ENCODE measurements at places on chromosomes 7 and 10. TPM values are rescaled to one million over a fixed set of nuclear protein-coding genes. Genes with fewer than 3 reads are reported as not detected.
A peak's percentile ranks its signal among the peaks of the same experiment; 100 is the strongest.

DNA sequence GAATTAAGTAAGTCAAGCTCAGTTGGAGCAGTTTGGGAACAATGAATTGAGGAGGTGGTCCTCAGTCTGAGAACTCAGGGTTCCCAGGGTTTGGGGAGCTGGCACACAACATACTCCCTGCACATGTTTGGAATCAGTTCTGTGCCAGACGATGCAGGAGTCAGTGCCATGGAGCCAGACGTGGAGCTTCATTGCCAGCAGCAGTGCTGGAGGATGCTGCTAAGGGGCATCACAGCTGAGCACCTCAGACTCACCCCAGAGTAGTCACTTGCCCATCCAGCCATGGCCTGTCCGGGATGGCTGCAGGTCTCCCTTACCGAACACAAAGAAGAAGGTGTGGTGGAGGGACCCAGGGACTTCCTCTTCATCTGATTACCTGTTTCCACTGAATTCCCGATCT lies 7.9 kb downstream of the GIMAP5 start:
- DNase-seq, result no peak

GRCh38 chr7:127514499-127514898 lies 70.9 kb downstream of the GCC1 start:
- DNase-seq, result peak; percentile 28

DNA sequence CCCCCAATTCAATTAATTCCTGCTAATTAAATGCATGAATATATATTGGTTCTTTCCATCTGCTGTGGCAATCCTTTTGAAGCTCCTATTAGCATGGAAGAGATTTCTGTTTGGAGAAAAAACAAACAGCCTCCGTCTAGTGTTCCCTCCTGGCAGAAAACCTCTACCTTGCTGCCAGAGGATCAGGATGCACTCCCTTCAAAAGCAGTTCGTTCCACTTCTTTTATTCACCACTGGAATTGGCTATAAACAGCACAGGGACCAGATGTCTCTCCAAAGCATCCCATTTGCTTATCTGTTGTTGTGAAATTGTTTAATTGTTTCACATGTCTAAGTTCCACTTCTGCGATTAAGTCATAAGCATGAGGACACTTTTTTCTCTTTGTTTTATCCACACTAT lies 77.8 kb upstream of the PTN start:
- DNase-seq, result no peak

- DNase-seq, result no peak
These were observed 22.1 kb downstream of the CEP55 start for GRCh38 chr10:93518531-93518930.

DNA sequence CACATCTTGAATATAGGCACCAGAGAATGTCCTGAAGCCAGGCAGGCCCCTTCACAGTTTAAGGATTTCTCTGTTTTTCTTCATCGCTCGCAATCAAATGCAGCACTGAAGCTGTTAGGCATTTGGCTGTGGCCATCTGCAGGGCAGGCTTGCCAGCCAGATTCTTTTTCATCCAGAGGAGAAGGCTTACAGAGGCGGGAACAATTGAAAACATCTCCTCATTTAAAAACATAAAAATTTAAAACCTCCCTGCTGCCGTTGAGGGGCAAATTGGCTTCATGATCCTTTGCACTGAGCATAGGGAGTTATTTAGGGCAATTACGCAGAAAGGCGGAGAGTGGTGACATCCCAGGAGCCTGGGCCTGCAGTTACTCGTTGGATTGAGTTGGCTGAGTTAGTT lies 500.0 kb downstream of the TYW1 start:
- no peak for DNase-seq

DNA sequence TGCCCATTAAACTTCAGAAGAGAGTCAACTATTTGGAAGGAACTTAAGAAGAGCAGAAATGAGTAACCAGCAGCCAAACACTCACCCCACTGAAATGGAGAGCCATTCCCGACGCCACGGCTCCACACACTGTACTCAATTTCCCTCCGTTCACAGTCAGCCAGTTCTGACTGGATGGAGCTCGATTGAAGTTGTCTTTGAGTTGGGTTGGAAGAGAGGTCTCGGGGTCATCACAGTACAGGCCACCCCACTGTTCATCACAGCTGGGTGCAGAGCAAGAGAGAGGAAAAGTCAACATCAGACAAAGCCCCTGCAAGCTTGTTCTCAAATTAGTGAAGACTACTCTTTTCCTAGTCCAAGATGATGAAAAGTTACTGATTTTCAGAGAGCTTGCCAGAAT lies 75.9 kb upstream of the SLC26A5 start:
- DNase-seq, result no peak

- no peak for DNase-seq
These were observed 7.5 kb upstream of the CNPY1 start for GRCh38 chr7:155553871-155554270.

DNA sequence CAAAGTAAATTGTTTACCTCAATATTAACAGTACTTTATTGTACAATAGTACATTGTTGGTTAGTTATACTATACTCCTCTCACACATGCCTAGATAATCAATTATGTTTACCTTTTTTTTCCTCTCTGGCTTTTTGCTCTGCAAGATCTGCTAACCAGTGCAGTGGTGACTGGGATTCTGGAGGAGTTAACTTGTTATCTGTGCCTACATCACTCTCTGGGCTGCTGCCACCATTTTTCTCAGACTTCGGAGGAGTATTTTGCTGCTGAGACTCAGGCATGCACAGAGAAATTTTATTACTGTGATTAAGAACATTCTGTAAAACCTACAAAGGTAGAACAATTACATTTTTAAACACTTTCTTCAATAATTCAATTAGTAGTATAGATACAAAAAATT lies 59.7 kb downstream of the NRBF2 start:
- no peak for DNase-seq

DNA sequence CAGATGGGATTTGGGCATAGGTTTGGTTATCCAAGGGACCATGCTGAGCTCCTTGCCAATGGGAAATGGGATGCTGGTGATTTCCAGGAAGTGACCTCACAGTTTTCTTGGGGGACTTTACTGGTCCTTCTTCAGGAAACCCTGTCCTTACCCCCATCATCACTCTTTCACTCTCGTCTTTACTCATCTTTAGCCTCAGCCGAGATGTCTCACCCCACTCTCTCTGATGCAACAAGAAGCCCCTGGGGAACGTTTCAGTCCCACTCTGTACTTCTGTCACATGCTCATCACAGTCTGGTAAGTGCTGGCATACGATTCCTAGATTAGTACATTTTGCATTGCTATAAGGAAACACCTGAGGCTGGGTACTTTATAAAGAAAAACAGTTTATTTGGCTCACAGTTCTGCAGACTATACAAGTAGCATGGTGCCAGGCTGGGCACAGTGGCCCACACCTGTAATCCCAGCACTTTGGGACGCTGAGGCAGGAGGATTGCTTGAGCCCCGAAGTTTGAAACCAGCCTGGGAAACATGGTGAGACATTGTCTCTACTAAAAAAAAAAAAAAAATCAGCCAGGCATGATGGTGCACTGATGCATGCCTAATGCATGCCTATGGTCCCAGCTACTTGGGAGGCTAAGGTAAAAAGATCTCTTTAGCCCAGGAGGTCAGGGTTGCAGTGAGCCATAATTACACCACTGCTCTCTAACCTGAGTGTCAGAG lies 63.5 kb upstream of the VKORC1L1 start:
- no peak for DNase-seq

DNA sequence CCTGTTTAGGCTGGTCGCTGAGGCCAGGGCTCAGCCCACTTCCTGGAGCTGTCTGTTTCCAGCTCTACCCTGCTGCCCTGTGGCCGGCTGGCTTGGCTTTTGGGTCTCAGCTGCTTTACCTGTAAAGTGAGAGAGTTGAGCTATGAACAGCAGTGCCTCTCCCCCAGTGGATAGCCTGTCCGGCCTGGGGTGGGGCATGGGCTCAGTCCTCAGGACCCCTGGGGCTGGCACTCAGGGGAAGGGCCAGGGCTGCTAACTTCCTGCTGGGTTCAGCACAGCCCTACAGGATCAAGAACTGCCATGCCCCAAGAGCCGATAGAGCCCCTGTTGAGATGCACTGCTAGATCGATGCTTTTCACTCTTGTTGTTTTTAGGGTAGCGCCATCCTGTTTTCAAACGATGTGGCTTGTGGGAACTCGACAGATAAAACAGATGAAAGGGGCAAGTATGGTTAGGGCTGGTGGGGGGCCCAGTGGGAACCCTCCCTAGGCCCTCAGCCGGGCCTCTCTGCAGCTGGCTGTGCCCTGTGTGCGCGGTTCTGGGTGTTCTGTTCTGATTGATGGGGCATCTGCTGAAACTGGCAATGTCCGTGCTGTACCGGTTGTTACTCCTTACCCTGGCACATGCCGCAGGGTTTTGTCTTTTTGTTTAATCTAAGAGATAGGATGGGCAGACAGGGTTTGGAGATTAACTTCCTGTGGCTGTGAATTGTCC lies 10.0 kb upstream of the SFRP5 start:
- DNase-seq, result no peak

DNA sequence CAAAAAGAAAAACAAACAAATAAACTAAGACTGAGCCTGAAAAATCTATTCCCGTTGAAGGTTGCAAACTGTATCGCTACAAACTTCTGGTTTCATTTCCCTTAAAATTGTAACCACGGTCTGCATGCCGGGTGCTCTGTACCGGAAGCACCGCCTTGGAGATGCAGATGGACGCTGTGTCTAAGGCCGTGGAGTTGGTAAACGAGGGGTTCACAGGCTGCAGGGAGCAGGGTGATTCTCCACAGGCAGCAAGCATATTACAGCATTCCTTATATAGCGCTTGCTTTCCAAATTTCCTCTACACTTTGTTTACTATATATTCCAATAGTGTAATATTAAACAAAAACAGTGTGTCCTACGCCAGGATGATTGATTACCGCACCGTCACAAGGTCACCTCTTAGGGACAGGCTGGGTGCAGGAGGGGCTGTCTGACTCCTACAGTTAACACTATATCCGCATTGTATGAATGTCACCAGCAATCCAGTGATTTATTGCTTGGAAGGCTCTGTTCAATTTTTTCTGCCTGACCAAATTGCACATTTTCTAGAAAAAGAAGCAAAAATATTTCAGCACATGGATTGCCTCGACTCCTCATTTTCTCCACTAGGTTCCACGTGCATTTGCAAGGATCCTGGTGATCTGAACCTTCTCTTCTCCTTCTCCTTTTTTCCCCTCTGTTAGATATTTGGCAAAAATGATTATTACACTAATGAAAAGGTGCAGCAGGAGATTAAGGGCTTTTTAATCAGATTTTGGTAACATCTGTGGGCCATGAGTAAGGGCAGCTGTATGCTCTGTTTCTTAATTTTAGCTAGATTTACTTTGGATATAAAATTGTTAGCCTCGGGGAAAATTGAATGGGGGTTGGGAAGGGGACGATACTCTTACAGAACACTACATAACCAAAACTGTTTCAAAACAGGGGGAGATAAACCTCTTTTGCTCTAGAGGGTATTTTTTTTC lies 325.8 kb upstream of the MGMT start:
- no peak for DNase-seq

- DNase-seq, result peak; percentile 65
These were observed 15.6 kb downstream of the LYZL1 start for GRCh38 chr10:29304264-29304994.

- DNase-seq, result no peak
These were observed 397.5 kb downstream of the CDC14C start for GRCh38 chr7:49321843-49322242.

- no peak for DNase-seq
These were observed 422.0 kb downstream of the CDC14C start for GRCh38 chr7:49346195-49346899.

- DNase-seq, result no peak
These were observed 3.5 kb upstream of the IGF2BP3 start for GRCh38 chr7:23473844-23474093.

DNA sequence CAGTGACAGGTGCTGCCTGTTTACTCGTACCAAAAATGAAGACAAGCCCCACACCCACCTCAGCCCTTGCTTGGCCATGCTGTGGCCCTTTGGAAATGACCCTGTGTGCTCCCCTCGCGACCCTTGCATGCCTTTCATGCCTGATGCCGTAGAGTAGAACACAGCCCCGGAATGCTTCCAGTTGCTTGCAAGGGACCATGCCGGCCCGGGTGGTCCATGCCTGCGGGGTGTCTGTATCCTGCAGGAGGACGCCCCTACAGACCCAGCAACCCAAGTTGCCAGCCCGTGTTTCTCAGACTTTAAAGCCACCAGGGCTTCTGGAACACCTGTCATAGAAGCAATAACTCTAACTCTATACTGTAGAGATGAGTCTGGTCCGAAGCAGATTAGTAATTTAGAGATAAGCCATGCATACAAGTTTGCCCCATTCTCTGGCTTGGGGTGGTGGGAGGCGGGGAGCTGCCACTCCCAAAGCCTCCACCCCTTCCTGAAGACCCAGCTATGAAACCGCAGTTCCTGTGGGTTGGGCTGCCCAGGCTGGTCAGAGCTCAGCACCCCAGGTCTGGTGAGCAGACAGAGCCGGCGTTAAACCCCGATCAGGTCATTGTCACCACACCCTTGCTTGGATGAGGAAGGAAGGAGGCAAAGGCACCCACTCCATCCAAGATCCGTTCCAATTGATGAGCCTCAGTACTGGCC lies 143.5 kb downstream of the ADCY1 start:
- DNase-seq, result no peak

DNA sequence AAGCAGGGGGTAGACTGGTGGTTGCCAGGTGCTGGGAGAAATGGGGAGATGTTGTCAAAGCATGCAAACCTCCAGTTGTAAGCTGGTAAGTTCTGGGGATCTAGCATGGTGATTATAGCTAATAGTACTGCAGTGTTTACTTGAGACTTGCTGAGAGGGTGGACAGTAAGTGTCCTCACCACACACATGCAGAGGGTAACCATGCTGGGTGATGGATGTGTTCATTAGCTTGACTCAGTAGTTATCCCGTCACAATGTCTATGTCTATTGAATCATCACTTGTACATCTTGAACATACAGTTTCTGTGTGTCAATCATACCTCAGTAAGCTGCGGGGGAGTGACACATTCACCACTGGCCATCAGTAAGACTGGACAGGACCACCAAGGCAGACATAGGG lies 42.1 kb downstream of the GSDME start:
- no peak for DNase-seq

Gene CYP2C9
- 5.4 TPM for polyA plus RNA-seq

Gene CDK1
- 72.9 TPM for polyA plus RNA-seq

Gene FAM241B
- 10.0 TPM for polyA plus RNA-seq

Gene SPAG6
- polyA plus RNA-seq, result 1.5 TPM

Gene CLCN1
- 0.20 TPM for polyA plus RNA-seq

Gene NDUFA5
- polyA plus RNA-seq, result 243 TPM
